Right lung (tissue), 10 donors: ENCODE measurements at places on chromosomes 1 and 21. TPM values are rescaled to one million over a fixed set of nuclear protein-coding genes. Genes with fewer than 3 reads are reported as not detected.

GRCh38 chr1:93516164-93516563 is 68.2 kb downstream of the FNBP1L start:
- DNase-seq: no peak

Gene BLACAT1
- polyA plus RNA-seq: 4.0 TPM

Gene AIM2
- 0.43 TPM for polyA plus RNA-seq

DNA sequence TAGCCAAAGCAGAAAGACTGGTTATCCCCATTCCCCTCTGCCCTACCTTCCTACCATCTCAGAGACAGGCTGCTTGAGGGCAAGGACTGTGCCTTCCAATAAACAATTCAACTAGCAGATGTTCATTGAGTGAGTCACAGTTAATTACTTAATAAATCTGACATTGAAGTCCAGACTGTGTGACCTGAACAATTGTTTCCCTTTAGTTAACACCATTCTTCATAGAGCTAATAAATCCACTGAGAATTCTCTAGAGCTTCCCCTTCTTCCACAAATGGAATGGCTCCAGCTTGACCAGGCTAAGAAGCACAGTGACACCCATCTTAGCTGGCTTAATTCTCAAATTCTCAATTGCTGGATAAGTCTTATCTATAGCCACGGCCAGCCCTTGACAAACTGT is 61.9 kb upstream of the GJA5 start:
- peak; percentile 90 for DNase-seq

- DNase-seq: no peak
These were observed 103.7 kb downstream of the COQ8A start for GRCh38 chr1:227043755-227044154.
